ENCODE measurements at places on chromosomes 2 and 18. TPM values are rescaled to one million over a fixed set of nuclear protein-coding genes. Genes with fewer than 3 reads are reported as not detected.

Gene LOXHD1
- not detected for total RNA-seq

Gene TMEM178A
- 0.21 TPM for total RNA-seq

Gene DOK6
- not detected for total RNA-seq

Gene ACADL
- total RNA-seq, result not detected

Gene CD302
- 2.1 TPM for total RNA-seq

Gene PSMA8
- not detected for total RNA-seq

Data from A549 treated with Mapracorat at 1 μM for 4 hours (cell line).